ENCODE measurements at places on chromosomes 5 and 9.

GRCh38 chr5:995318-995717 is 13.3 kb upstream of the NKD2 start:
- peak; percentile 31 for DNase-seq

DNA sequence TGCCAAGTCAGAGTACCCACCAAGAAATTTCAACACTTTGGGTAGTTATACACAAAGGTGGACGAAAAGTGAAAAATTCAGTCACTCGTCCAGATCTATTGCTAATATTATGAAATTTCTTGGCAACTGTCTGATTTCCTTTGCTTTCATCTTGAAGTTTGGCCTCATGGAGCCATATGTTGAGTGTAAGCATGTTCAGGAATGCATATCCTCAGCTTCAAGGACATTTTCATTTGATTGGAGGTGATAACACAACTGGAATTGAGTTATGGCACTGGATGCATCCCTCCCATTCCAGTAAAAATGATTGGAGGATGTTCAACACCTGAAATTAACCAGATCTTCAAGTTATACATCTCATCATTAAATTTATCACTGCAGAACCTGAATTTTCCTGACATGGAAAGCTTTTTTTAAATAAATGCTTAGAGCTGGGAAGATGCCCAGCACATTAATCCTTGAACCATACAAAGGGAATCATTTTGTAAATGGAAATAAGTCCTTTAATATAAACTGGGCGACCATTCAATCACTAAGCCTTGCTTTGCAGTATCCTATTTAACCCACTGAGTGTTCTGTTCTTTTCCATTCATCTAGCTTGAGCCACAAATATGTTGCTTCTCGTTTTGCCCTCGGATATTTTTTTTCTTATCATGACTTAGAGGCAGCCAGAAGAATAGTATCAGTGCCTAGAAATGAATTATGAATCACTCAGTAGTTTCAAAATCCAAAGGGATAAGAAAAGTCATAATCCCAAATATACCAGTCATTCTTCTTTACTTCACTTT is 273.7 kb upstream of the PIK3R1 start:
- DNase-seq: no peak

GRCh38 chr5:103041071-103041676 is 78.8 kb downstream of the GIN1 start:
- DNase-seq: no peak

DNA sequence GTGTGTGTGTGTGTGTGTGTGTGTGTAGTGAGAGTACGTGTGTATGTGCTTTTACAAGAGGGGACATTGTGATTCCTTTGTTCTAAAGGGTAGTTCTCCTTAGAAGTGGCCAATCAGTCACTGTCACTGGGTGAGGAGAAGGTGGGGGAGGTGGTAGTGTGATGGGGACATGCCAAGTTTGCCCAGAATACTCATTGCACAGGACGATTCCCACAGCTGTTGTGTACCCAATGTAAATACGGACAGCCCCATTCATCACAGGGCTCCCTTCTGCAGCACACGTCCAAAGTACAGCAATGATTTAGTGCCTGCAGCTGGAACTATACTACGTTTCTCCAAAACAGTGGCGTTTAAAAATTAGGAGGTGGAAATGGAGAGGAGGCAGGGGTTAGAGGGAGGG is 287.8 kb downstream of the TLR4 start:
- no peak for DNase-seq

- no peak for DNase-seq
Observed at GRCh38 chr5:168227973-168228615, 63.4 kb upstream of the WWC1 start.

- DNase-seq: no peak
Observed at GRCh38 chr5:132391247-132391646, 21.7 kb downstream of the SLC22A5 start.

- no peak for DNase-seq
Observed at GRCh38 chr5:15983392-15983791, 196.2 kb downstream of the MARCHF11 start.

- no peak for DNase-seq
Observed at GRCh38 chr5:116229131-116229689, 144.4 kb downstream of the COMMD10 start.

- no peak for DNase-seq
Observed at GRCh38 chr9:8133606-8134005, 334.0 kb upstream of the DMAC1 start.

DNA sequence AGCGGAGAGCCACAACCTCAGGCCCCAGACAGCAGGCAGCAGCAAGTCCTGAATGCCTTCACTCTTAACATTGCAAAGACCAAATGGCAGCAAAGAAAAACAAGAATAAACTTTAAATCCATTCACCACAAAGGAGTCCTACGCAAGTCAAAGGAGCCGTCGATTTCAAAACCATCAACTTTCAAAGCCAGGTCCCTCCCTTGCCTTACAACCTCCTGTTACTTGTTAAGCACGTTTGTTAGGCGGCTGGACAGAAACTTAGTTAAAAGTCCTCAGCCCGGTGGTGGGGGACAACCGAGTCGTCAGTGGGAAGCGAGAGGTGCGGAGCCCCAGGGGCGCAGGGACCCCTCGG is 938 bp downstream of the LPAR1 start:
- no peak for DNase-seq

GRCh38 chr9:109064963-109065702 is 51.8 kb upstream of the CTNNAL1 start:
- DNase-seq: no peak

DNA sequence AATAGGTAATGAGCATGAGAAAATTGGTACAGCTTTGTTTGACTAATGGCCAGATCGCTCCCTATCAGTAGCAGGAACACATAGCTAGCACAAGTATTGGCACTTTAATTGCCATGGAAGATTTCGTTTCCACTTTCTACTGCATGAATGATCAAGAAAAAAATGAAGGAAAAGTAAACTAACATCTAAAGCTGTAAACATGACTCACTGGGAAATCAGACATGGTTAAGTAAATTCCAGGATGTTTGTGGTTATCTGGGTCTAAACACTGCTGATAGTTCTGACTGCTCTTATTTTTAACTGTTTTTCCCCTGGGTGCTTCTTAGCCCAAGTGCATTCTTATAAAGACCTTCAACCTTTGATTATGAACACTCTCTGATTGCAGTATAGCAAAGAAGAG is 388.9 kb downstream of the NR2F1-AS1 start:
- DNase-seq: no peak

- no peak for DNase-seq
Observed at GRCh38 chr9:72977670-72978069, 24.8 kb upstream of the ALDH1A1 start.

Measured in activated effector memory CD4-positive, alpha-beta T cell treated with anti-CD3 and anti-CD28 coated beads, Interleukin-2, amount 50 U/mL, for 16 hours (primary cell).